ENCODE measurements at places on chromosomes 5 and 9.

DNA sequence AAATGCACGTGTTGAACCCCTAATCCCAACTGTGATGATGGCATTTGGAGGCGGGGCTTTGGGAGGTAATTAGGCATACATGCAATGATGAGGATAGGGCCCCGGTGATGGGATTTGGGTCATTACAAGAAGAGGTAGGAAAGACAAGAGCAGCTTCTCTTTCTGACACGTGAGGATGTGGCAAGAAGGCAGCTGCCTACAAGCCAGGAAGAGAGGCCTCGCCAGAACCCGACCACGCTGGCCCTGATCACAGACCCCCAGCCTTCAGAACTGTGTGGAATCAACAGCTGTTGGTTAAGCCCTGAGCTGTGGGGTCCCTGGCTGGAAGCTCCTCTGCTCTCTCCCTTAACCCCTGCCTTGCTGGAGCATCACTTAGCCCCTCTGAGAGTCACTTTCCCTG is 57.5 kb downstream of the COL23A1 start:
- DNase-seq: no peak

GRCh38 chr9:69030851-69031645 is 4.5 kb upstream of the FXN start:
- no peak for DNase-seq

GRCh38 chr9:96408409-96409280 is 9.5 kb downstream of the ZNF367 start:
- no peak for DNase-seq

- no peak for DNase-seq
Measured at GRCh38 chr5:1390861-1391600, 46.1 kb upstream of the CLPTM1L start.

- no peak for DNase-seq
Measured at GRCh38 chr9:27436234-27436633, 87.9 kb upstream of the IFNK start.

GRCh38 chr5:142170254-142170953 is 61.8 kb downstream of the NDFIP1 start:
- no peak for DNase-seq

GRCh38 chr9:13485068-13485596 is 205.6 kb upstream of the MPDZ start:
- DNase-seq: no peak

DNA sequence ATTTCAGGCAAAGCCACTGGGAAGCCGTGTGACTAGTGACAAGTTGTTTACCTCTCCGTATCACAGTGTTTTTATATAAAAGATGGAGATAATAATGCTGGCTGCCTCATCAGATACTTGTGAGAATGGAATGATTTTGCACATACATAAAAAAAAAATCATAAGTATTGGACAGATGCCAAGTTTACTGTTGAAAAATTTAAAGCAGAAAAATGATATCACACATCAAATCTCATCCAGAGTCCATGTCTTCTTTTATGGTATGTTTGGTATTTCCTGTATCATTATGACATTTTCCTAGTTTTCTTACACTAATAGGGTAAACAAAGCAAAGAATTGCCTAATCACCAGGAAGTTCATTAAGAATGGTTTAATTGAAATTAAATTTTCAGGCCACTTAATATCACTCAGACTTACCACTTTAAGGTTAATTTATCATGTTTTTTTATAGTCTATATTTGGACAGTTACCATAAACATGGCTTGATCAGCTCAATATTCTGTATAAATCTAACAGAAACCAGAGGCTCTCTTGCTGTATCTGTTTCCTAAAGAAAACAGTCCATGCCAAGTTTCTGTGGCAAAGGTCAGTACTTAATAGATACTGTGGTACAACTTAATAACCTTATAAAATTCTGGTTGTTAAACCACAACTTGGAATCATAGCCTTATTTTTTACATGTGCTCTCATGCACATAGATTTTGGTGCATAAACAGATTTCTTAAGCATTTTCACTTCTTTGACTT is 656.5 kb upstream of the RIOK2 start:
- no peak for DNase-seq

DNA sequence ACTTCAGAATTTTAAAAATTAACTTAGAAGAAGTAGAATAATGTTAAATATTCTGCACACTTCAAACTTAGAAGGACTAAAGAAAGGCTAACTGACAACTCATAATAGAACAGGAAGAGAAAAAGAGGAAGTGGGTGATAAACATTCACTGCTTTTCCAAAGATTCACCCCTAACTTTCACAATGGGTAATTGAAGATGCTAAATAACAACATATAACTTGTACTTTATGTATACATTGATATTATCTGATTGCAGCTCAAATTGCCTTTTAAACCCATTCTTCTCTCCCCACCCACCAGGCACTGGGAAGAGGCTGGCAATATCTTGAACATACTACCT is 376.6 kb downstream of the EFNA5 start:
- DNase-seq: no peak

DNA sequence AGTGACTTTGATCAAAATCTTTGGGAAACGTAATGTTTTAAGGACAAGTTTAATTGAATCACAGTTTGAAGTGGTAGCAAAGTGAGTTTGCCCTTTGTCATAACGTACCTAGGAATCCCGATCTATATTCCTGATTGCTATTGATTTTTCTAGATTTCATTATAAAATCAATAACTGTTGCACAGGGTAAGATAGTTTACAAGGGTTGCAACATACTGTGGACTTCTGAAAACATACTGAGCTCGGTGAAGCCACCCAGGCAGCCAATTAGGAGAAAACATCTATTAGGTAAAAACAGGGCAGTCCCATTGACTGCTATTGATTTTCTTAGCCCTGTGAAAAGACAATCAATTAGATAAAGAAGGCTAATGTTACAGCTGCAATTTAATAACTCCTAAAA is 659.9 kb downstream of the ISL1 start:
- no peak for DNase-seq

- DNase-seq: no peak
Measured at GRCh38 chr9:86747711-86748110, 199.6 kb downstream of the GAS1 start.

GRCh38 chr5:109329333-109330237 is 80.2 kb downstream of the PJA2 start:
- DNase-seq: no peak

- no peak for DNase-seq
Measured at GRCh38 chr5:431711-432050, 11.3 kb upstream of the EXOC3 start.

GRCh38 chr9:86434039-86434726 is 80.0 kb upstream of the TUT7 start:
- peak; percentile 47 for DNase-seq

GRCh38 chr9:98182069-98182820 is 10.2 kb downstream of the CORO2A start:
- DNase-seq: no peak

GRCh38 chr9:35774907-35775635 is 16.3 kb upstream of the NPR2 start:
- no peak for DNase-seq

GRCh38 chr5:35819026-35819425 is 37.7 kb upstream of the IL7R start:
- DNase-seq: no peak

DNA sequence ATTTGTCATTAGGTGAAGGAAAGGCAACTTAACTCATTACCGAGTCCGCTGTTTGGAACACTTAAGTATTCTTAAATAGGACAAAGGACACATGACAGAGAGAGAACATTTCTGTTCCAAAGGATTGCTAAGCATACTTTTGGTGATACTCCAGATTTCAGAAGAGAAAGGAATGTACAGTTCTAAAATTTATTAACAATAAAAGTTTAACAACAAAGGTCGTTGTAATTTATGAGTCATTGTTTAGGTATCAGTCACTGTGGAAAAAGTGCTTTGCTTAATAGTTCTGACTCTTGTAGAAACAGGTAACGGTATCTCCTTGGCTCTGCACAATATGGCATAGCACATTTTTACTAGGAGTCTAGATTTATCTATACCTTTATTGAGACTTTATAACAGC is 36.3 kb upstream of the PAM start:
- DNase-seq: no peak

DNA sequence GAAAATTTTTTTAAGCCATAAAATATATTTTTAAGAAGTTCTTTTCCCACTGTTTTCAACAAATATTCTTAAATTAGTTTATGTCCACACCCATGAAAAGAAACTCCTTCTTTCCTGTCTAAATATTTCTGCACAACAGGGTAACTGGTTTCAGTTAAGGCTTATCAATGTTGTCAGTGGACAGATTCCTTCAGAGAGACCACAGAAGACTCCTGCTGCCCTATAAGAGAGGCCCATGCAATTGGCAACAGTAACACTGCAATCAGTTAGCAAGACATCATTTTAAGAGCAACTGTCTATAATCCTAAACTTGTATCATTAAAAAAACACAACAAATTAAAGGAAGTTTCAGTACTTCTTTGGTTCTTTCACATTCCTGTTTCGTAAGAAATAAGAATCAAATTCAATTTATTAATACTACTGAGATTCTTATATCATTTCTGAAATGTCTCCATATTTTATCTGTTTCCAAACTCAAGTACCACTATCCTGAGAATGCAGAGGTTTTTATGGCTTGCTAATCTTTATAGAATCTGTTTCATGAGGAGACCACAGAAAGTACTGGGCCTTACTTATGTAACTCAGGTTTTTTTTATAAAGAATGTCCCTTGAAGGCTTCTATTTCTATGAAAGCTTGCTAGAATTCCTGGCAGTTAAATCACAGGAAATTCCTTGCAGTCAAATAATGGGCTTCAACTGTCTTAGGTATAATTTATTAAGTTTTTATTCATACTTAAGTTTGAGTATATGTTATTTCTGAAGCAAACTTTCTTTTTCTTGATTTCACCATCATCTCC is 240.2 kb downstream of the RFX3 start:
- no peak for DNase-seq

DNA sequence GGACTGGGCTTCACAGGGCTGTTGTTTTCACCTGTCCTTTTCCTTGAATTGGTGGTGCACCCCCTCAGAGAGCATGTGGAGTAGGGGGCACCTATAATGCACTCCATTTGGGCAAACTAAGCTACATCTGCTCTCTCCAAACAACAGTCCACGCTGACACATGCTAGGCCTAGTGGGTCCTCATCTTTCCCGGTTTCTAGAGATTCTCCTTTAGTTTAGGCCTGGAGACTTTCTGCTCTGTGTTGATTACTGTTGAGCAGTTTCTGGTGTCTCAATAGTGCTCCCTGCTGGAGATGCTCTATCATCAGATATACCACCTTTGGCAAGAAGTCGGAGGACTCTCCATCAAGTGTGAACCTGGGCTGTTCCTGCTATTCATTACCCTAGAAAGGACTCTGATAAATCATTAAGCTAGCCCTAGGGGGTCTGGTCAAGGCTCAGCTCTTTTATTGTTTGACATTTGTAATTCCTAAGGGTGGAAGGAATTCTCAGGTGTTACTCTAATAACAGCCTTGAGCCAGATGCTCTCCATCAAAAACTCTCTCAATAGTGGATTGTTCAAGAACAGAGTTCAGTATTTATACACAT is 64.0 kb upstream of the FYB1 start:
- DNase-seq: peak; percentile 65

DNA sequence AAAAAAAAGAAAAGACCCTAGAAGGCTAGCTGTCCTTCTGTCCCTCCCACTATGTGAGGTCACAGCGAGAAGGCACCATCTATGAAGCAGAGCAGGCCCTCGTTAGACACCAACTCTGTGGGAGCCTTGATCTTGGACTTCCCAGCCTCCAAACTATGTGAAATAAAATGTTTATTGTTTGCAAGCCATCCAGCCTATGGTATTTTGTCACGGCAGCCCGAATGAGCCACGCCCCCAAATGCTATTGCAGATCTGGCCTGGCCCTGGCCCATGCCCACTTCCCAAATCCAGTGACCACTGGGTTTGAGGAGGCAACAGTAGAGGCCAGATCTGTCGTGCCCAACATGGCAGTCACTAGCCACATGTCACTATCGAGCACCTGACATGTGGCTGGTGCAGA is 10.8 kb downstream of the STK10 start:
- DNase-seq: no peak

- no peak for DNase-seq
Measured at GRCh38 chr5:58202941-58203444, 256.9 kb downstream of the PLK2 start.

GRCh38 chr9:127903557-127904475 is 4.4 kb upstream of the ST6GALNAC6 start:
- DNase-seq: no peak

- no peak for DNase-seq
Measured at GRCh38 chr5:89265511-89266179, 382.7 kb upstream of the MEF2C start.

- peak; percentile 79 for DNase-seq
Measured at GRCh38 chr5:124651663-124652513, 94.6 kb downstream of the ZNF608 start.

- DNase-seq: no peak
Measured at GRCh38 chr9:112437406-112437805, 49.2 kb upstream of the KIAA1958 start.

GRCh38 chr5:145911164-145911563 is 25.2 kb upstream of the SH3RF2 start:
- DNase-seq: no peak

DNA sequence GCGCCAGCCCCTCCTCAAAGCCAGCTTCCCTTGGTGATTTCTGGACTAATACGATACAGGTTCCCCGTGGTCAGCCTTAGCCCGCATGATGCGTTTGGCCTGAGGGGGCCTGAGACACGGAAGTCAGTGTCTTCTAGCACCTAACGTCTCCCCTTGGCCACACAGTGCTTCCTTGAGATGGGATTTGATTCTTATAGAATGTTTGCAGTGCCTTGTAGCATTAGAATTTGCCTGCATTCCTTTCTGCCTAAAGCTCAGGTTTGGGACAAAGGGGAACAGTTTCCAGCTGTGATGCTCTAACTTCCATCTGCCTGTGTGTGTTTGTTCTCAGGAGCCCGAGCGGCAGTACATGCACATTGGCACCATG is 34.4 kb downstream of the CFAP90 start:
- DNase-seq: no peak

DNA sequence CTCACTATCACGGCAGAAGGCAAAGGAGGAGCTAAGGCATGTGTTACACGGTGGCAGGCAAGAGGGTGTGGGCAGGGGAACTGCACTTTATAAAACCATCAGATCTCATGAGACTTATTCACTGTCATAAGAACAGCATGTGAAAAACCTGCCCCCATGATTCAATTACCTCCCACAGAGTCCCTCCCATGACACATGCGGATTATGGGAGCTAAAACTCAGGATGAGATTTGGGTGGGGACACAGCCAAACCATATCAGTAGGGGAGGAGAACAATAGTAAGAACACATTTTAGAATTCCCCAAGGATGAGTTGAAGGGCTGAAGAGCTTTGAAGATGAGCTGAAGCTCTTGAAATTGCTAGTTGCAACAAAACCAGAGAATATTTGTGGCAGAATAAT is 287.9 kb downstream of the SMARCA2 start:
- no peak for DNase-seq

- DNase-seq: no peak
Measured at GRCh38 chr9:114988962-114989599, 58.7 kb upstream of the TNFSF8 start.

DNA sequence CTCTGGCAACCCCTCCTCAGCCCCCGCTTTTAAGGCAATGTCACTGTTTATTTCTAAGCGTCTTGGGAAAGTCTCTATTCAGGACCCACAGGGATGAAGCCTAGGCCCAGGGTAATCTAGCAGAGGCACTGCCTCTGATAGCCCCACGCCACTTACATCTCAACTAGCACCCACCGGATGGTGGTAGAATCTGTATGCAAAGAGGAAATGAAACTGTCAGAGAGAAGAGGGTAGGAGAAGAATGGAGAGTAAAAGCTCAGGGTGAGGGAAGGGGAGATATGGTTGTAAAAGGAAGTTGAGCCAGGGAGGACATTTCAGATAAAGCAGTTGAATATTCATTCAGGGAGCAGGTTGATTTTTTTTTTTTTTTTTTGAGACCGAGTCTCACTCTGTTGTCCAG is 3.0 kb downstream of the FRRS1L start:
- no peak for DNase-seq

Measured in A549 (cell line).